ENCODE measurements at places on chromosomes 6 and 20.

DNA sequence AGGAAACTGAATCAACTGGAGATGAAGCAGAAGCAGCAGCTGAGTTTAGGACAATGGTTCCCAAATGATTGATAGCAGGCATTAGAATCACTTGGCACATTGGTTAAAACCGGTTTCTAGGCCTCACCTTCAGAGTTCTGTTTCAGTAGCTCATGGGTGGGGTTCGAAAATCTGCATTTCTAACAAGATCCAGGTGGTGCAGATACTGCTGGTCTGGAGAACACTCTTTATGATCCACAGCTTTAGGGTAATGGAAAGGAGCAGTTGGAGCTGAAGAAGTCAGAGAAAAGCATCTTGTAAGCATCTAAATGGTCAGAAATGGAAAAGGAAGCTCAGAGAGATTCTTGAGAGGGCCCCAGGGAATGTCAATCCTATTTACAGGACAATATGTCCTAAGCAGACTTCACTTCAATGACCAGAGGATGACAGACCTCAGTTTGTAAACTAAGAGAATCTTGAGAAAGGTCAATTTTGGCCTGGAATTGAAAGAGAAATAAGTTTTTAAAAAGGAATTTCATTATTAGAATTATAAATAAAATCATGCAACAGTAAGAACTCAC, 8.5 kb downstream of the TSPYL1 start:
- no peak for DNase-seq

DNA sequence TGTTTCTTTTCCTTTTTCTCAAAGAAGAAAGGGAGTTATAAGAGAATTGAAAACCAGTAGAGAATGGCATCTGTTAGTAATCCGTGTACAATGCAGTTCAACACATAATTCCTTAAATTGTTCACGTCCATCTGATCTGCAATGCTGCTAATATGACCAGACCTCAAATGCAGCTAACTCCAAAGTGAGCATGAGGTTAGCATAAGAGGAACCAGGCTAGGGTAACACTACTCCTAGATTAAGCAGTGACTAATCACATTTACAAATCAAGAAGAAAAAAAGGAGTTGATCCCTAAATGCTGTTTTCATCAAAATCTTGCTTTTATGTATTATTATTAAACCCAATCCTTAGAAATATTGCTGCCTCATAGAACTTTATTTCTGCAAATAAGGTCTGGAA, 432.7 kb upstream of the ARID1B start:
- DNase-seq: no peak

GRCh38 chr6:79922018-79922417, 25.3 kb downstream of the ELOVL4 start:
- DNase-seq: no peak

DNA sequence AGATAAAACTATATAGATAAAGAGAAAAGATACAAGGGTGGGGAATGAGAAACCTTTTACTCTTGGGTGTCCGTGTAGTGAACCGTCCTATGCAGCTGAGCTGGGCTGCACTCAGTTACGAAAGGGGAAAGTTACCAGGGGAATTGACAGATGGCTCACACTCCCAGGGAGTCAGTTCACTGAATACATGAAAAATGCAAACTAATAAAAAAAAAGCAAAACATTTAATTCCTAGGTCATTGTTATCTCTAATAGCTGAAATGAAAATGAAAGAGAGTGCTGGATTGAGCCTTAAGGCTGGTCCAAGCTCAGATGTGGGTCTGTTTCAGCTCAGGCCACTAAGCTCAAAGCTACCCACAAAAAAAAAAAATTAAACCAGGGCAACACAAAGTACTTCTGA, 138.0 kb downstream of the THBS2 start:
- DNase-seq: no peak

- no peak for DNase-seq
Observed at GRCh38 chr6:14440940-14441781, 323.6 kb downstream of the CD83 start.

GRCh38 chr6:154602296-154602695, 91.8 kb upstream of the CNKSR3 start:
- DNase-seq: no peak

GRCh38 chr20:51042064-51042463, 19.2 kb upstream of the KCNG1 start:
- DNase-seq: no peak

DNA sequence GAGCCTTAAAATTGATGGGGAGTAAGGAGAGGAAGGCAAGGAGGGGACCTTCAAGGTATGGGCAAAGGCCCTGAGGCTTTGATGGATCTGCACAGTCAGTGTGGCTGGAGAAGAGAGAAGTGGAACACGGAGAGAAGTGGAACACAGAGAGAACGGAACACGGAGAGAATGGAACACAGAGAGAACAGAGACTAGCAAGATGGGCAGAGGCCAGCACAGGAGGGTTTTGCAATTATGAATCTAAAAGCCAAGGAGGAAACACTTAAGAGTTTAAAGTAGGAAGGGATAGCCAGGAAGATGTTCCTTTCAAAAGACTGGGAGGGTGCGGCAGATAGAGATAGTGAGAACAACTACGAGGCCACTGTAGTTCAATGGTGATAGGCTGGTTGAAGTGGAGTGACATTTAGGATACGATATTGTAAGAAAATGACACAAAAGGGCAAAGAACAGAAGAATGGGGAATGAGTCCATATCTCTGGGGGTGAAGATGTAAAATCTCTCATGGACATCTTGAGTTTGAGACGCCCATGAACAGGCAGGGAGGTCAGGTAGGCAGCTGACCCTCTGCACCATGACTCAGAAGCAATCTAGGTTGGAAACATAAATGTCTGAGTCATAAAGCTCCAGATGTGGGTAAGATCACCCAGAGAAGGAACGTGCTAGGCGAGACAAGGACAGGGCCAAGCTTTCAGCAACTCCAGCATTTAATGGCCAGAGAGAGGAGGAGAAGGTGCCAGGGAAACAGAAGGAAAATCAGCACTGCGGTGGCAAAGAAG, 25.4 kb downstream of the ZMYND8 start:
- DNase-seq: no peak

DNA sequence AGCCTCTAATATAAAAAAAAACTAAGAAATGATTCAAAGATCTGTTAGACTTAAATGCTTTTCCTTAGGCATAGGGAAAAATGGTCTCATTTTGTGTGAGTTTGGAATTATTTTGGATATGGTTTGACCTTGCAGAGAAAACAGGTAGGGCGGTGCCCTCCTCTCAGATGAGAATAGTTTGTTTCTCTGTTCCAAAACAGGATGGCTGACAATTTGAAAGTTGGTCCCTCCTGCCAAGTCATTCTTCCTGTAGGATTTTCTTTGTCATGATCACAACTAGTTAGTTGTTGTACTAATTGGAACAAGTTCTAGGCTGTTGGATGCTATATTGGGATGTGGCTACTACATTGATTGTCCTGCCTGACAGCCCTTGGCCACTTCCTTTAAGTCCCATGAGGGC, 108.6 kb downstream of the BCKDHB start:
- no peak for DNase-seq

DNA sequence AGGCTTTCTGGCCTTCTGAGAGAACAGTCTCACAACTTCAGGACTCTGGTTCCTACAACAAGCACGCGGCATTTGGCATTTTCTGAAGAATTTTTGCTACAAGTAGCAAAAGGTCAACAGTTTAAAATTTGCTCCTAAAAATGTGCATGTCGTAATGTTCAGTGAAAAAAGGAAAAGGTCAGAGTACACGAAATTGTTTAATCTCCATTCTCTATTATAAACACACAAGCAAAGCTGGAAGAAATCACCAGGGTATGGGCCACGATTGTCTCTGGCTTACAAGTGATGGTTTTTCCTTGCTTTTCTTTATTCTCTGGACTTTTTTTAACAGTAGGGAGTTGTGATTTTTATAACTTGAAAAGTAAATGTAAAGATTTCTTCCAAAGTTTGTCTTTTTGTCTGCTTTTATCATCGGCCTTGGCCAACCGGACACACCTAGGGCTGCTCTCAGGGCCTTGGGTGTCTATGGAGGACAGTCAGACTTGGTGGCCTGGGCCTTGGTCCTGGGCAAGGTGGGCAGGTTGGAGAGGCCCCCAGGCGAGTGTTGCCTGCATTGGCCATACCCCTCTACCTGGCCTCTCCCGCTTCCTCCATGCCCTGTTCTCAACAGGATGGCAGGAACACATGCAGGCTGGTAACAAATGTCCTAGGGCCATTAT, 32.4 kb downstream of the PLEKHG1 start:
- no peak for DNase-seq

DNA sequence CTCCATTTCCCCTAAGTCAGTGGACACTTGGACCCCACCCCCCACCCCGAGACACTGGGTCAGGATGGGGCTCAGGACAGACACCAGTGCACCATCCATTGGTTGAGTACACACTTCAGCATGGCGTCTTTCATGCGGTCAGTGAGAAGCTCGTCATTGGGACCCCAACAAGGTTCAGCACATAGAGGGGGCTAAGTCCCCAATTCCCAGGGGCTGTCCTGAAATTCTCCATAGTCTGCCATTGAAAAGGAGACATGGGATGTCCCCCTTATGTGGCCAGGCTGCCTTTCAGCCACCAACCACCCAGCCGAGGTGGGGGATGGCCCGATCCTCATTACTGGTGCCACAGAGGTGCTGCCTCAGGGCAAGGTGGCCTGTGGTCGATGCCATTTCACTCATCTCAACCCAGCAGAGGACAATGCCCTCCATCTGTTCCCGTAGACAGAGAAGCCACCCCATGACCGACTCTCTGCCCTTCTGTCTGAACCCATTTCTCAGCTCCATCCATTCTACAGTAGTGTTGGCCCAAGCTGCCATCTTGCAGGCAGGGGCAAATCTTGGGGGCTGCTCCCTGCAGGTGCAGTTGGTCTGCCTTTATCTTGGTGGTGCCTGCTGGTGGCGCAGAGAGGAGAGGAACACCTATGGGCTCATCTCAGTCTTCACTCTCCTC, 37.4 kb downstream of the PRR18 start:
- DNase-seq: no peak

DNA sequence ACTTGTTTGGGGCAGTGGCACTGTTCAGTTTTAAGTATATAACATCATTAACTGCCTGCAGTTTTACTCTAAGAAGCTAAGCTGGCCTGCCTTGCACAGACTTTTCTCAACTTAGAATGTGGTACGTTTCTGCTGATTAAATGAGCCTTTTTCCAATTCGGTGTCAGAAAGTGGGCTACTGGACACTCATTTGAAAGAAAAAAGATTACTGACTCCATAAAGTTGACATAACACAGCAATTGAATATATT, 2.1 kb downstream of the ZMYND8 start:
- no peak for DNase-seq

DNA sequence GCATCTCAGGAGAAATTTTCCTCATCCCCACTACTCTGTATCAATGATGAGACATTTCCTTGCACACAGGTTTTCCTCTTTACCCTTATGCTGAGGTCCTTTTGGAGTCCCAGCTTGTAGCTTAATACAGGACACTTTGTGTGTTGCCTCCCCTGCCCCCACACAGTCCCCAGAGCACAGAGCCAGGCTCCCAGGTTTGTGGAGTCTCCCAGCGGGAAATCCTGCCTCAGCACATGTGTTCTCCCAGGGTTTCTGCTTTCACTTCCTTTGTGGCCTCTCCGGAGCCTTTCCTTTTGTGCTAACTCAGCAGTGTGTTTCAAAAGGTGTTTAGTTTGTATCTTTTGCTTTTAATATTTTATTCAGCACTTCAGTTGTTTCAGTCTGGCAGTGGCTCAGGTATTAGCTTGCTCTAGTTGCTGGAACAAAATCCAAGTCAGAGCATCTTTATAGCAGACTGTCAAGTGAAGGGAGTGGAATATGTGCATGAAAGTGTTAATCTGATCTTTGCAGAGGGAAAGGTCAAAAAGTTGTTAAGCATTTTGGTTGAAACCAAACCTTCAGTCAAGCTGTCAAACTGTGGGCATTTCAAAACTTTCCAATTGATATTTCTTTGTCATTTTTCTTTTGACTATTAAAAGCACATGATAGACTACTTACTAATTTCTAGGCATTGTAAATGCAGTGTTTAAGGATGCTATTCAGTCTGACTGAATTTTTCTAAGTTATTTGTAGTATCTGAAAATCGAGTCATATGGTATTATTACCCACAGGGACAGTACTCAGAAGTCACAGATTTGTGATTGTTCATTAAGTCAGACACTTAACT, 8.6 kb downstream of the SNX9 start:
- DNase-seq: no peak

DNA sequence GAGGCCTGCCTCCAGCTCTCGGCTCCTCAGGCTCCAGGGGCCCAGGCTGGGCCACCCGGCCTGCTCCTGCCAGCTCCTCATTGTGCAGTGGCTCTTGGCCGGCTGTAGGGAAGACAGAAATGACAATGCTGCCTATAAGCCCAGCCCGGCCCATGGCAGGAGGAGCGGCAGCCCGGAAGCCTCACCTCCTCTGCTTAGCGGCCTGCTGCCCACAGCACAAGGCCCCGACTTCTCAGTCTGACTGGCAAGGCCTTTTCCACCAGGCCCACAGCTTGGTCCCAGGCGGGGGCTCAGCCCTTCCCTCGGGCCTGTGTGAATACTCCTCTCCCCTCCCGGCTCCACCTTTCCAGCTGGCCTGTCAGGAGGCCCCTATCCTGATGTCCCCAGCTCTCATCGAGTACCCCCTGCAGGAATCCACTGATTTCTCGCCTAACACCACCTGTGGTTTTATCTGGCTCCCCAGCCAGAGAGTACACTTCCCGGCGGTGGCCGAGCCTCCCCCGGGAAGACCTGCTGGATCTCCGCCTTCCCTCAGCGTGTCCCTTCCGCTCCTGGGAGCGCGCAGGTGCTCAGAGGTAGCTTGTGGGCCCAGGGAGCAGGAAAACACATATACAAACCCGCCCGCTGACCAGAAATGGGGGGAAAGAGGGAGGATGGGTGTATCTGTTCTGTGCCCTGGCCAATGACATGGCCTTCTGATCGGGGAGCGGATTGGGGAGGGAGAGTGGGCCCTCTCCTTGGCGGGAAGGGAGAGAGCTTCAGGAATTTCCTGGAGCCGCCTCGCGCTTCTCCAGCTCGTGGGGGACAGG, 963 bp downstream of the DDRGK1 start:
- DNase-seq: no peak

- no peak for DNase-seq
Observed at GRCh38 chr6:47147836-47148344, 105.8 kb upstream of the ADGRF1 start.

- DNase-seq: no peak
Observed at GRCh38 chr6:15515226-15515625, 147.6 kb downstream of the DTNBP1 start.

DNA sequence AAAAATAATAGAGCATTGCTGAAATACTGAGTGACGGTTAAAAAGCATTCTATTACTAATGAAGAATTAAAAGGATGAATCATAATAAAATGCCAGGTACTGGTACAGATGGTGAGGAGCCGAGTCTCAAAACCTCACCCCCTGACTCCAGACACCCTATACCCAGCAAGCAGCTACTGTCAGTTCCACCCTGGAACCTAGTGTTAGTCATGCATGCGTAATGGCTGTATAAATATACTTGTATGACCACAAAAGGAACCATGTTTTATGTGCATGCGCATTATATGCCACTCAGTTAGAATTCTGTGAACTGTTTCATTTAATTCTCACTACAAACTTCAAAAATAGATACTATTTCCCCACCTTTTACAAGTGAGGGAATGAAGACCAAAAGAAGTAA, 568.7 kb upstream of the RNF217 start:
- no peak for DNase-seq

- DNase-seq: no peak
Observed at GRCh38 chr20:39458452-39458851, 496.3 kb downstream of the DHX35 start.

GRCh38 chr6:44733126-44733525, 345.6 kb downstream of the CDC5L start:
- DNase-seq: no peak

- DNase-seq: no peak
Observed at GRCh38 chr20:5949943-5950270, 426 bp downstream of the TRMT6 start.

Measured in CD4-positive, alpha-beta T cell treated with Interleukin-4 for 1 hour (primary cell).